ENCODE measurements at places on chromosomes 6 and 20.

GRCh38 chr6:33772082-33772830 lies 16.7 kb downstream of the LEMD2 start:
- no peak for DNase-seq

DNA sequence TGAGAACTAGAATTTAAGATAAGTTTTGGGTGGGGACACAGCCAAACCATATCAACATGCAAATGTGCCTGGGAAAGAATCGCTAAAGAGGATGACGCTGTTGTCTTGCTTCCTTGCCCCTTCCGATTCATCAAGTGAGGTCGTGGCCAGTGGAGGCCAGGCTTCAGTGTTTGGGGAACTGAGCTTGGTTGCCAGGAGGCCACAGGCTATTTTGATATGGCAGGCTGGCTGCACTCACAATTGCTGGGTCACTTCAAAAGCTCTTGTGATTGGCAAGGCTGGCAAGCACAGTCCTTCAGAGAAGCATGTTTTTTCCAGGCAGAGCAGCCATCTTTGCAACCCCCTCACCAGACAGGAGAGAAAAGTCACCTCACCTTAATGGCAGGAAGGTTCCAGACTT lies 45.8 kb downstream of the SAMD5 start:
- DNase-seq = no peak

DNA sequence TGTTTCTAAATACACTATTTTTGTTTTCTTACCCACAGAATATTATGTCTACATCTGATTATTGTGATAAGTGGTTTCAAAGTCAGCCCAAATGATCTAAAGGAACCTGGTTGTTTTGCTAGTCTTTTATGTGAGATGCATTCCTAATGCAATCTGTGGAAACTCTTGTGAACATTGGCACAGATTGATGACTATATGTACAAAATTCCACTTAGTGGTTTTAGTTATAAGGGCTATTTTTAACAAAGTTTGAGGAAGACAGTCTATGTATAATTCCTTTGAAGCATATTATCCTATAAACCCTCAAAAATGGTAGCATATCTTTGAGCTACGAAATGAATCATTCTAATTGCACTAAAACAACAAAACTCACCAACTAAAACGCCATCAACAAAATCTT lies 140.9 kb downstream of the GRIK2 start:
- DNase-seq = no peak

DNA sequence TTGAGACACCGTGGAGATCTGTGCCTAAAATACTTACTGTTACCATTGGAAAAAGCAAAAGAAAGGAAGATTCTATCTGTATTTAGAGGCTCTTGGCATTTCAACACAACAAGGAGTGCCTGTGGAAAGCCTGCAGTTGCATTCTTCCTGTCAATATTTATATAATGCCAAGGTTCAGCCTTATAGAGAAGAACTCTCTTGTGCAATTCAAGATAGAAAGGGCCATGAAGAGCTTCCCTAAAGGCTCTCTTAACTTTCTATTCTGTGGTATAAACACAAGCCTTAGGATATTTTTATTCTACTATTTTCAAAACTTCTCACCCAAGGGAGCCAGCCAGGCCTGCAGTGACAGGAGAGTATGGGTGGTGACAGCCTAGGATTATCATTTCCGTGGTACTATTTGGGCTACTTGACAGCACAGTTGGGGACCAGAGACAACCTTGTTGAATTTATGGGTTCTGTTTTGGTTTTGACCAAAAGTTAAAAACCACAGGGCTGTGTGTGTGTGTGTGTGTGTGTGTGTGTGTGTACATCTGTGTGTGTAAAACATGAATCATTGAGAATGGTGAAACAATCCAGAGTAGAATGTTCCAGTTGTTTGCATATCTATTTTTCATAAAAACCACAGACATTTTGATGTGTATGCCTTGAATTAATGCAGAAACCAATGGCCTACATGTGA lies 700.9 kb upstream of the SLC35B3 start:
- no peak for DNase-seq

DNA sequence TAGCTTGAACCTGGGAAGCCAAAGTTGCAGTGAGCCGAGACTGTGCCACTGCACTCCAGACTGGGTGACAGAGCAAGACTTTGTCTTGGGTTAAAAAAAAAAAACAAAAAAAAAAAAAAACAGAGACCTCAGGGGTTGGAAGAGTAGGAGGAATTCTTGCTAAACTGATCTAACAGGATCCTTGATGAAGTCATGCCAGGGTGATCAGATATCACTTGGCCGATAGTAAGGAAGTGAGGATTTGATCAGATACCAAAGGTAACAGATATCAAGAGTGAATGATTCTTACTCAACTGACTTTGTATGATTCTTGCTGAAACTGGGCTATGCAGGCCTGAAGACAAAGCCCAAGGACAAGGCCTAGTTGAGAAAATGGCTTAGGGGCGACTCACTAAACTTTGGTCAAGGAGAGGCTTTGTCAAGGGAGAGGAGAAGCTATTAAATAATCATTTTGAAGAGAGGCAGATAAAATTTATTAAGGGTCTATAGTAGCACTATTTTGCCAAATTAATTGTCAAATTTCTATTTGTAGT lies 624.7 kb downstream of the UTRN start:
- DNase-seq = no peak

- no peak for DNase-seq
These were observed 74.8 kb upstream of the MBOAT1 start for GRCh38 chr6:20286968-20287565.

DNA sequence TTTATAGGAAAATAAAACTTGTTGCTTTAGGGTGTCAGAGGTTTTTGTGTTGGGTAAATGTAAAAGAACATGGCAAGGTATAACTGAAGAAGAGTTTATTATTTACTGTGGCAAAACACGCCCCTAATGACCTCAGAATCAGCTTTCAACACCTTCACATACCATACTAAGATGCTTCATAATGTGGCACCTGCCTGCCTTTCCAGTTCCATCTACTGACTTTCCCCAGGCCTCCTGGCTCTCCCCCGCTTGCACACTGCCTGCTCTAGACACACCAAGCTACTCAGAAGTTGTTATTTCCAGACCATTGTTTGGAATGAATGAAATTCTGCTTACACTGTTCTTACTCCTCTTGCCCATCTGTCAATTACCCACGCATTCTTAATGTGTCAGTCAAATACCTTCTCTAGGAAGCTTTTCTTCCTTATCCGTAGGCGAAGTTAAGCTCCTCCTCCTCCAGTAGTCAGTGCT lies 1.8 kb downstream of the TIAM2 start:
- no peak for DNase-seq

- DNase-seq = no peak
These were observed 57.1 kb upstream of the MAP7 start for GRCh38 chr6:136607204-136607931.

Data from NCI-H1930 (cell line).